Kidney tubule cell (primary cell): ENCODE measurements at places on chromosomes 1 and 21.

DNA sequence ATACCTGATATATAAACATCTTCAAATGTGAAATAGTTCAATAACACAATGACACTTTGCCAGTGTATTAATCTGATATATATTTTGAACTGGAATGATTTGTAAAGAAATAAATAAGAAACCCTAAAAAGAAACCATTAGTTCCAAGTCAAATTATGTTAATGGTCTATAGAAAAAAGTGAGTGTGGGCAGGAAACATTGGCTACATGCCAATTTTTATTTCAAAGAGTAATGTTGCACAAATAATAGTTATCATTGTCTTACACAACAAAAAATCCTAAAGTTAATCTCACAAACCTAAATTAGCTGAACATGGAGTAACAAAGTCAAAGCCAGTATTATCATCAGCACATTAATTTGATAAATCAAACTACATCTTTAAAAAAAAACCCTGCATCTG lies 37.9 kb upstream of the BATF3 start:
- DNase-seq, result no peak

GRCh38 chr1:57603696-57604095 lies 179.8 kb upstream of the DAB1 start:
- DNase-seq, result no peak

- DNase-seq, result no peak
Observed at GRCh38 chr1:208357644-208358507, 113.7 kb upstream of the PLXNA2 start.

DNA sequence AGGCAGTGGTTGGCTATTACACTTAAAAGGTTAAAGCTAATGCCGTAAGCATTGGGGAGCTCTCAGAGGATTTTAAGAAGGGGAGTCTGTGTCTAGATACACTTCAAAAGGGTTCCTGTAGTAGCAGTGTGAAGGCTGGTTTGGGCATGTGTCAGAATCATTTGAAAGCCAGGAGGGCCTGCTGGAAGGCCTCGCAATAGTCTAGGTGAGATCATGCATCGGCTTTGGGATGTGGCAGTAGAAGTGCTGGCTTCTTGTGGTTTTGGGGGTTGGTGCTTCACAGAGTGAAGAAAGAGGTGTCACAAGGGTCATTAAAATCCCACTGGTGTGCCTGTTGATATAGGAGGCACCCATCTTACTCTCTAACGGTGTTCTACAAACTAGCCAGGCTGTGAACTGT lies 85.7 kb downstream of the ST6GALNAC3 start:
- no peak for DNase-seq

DNA sequence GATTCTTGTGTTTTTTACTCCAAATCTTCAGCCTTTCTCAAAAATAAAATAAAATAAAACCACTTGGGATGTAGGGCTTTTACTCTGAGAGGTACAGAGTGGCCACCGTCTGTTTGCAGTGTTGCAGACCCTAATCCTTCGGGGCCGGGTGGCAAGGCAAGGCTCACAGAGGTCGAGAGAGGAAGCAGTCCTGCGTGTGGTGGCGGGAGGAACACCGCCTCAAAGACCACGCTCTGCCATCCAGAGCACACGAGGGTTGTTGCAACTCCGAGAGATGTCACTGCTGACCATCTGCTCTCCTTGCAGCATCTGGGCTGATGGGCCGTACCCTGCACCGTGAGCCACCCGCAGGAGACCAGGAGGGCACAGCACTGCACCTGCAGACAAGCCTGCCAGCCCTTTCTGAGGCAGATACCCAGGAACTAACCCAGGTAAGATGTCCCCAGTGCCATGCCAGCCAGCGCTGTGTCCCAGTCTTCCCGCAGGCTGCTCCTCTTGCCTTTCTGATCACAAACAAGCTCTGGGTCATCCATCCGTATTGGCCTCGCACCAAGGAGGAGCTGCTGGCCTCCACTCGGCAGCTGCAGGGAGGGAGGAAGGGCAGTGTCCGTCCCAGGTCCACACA lies 31.5 kb downstream of the SNAP47 start:
- no peak for DNase-seq

GRCh38 chr1:228373004-228373680 lies 33.5 kb downstream of the TRIM11 start:
- DNase-seq, result no peak

GRCh38 chr1:205650241-205650640 lies 18.4 kb upstream of the ELK4 start:
- DNase-seq, result peak; percentile 25

- DNase-seq, result no peak
Observed at GRCh38 chr1:239886266-239886665, 205.4 kb upstream of the FMN2 start.

- no peak for DNase-seq
Observed at GRCh38 chr1:175167861-175168260, 24.7 kb downstream of the KIAA0040 start.

DNA sequence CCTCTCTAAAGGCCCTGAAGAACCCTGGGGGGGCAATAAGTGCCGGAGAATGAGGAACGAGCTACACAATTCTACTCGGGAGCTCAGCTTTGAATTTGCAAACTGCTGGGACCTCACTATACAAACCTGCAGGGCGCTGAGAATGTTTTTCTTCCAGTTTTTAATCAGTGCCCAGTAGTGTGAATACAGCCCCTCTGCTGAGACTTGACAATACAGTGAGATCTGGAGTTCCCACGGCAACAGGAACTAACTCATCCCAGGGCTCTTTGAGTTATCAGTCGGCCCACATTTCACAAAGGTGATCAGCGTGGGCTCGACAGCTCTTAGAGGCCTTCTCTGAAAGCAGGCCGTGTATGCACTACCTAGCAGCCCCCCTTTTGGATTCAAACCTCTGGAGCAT lies 41.7 kb downstream of the TMEM53 start:
- peak; percentile 32 for DNase-seq

DNA sequence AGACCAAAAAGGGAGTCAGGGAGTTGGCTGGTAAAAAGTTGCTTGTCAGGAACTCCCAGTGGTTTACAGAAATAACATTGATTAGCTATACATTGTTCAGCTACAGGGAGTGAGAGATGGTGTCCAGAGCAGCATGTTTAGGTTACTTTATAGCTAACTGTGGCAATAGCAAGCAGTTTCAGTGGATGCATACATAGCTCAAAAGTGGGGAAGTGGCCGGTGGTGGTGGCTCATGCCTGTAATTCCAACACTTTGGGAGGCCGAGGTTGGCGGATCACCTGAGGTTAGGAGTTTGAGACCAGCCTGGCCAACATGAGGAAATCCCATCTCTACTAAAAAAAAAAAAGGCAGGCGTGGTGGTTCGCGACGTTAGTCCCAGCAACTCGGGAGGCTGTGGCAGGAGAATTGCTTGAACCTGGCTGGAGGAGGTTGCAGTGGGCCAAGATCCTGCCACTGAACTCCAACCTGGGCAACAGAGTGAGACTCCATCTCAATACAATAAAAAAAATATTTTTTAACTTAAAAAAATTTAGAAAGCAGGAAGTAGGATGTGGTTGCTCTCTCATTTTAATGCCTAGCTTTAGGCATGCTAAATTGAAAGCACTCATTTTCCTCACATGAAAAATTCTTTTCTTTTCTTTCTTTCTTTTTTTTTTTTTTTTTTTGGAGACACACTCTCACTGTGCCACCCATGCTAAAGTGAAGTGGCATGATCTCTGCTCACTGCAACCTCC lies 109.7 kb downstream of the PPIAL4G start:
- DNase-seq, result no peak

DNA sequence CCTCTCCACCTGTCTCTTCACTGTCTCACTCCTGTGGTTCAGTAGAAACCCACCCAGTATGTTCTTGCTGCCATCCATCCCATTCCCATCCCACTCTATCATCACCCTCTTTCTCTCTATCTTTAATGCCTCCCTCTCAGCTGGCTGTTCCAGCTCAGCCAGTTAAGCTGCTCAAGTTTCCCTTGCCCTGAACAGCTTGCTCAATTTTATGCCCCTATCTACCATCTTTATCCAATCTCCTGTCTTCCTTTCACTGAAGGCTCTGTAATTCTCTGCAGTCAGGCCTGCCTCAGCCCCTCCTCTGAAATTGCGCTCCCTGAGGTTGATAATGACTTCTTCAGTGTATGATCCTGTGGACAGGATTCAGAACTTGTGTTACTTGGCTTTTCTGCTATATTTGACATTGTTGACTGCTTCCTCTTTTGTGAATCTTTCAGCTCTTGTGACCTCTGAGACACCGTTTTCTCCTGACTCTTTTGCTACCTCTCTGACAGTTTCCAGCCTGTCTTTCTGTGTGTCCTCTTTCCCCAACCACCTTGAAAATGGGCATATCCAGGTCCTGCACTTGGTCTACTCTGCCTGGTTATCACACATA lies 13.9 kb upstream of the BCAR3 start:
- no peak for DNase-seq

- peak; percentile 29 for DNase-seq
Observed at GRCh38 chr1:190373705-190374336, 103.8 kb downstream of the BRINP3 start.

DNA sequence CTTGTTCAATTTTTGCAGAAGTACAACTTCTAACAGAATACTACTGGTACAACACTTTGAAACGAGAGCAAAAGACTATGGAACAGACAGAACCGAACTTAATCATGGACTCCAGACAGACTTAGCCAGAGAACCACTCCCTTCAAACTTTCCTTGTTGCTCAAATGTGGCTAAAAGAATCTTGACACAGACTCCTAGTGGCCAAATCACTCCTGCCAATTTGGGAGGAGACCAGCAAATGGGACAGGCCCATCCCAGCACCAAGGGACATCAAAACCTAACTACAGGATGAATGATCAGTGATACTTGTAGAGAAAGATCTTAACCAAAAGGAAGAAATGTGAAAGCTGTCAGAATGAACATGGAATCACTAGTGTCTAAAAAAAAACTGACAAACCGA lies 154.0 kb downstream of the MATN1 start:
- DNase-seq, result no peak

DNA sequence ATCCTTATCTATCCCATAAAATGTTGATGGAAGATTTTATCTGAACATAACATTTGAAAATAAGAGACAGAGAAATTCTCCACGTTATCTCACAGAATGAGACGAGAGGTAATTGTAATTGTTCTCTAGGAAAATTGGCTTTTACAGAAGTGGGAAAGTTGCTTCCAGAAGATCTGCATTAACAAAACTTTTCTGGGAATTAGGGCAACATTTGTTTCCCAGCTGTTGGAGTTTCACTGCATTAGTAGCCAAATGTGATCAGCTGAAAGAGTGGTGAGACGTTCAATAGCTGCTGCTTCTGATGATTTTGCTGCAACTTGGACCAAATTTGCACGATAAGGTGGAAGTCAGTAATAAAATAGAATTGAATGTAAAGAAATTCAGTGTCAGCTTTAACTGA lies 7.6 kb downstream of the CHODL start:
- no peak for DNase-seq

DNA sequence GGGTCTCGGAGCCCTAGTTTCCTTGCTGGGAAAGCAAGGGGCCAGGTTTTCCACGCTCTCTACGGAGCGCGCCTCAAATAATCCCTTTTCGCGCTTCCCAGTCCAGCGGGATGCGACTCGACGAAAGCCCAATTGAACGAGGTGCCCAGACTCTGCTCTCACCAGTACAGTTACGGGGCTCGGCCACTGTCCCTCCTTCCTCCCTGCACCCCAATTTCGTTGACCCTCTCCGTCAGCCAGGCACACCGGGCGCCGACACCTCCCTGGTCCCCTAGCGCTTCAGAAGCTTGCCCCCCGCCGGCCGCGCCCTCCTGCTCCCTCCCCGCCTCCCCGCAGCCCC lies 389 bp downstream of the SEMA6C start:
- DNase-seq, result no peak

DNA sequence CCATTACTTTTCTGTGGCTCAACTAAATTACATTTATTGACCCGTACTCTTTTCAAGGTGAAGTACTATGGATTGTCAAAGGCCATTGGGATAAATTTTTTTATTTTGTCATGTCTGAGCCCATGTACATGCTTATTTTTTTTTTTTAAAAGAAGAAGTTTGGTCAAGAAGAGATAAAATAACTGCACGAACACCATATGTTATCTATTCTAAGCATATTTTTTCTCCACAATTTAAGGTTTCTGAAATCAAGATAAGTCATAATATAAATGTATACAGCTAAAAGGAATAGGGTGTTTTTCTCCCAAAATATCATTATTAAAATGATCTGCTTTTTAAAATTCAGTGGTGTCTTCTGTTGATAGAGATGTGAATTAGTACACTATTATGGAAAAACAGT lies 35.0 kb upstream of the SH2D1B start:
- DNase-seq, result no peak

- peak; percentile 64 for DNase-seq
Observed at GRCh38 chr1:177780096-177780700, 189.7 kb downstream of the SEC16B start.

DNA sequence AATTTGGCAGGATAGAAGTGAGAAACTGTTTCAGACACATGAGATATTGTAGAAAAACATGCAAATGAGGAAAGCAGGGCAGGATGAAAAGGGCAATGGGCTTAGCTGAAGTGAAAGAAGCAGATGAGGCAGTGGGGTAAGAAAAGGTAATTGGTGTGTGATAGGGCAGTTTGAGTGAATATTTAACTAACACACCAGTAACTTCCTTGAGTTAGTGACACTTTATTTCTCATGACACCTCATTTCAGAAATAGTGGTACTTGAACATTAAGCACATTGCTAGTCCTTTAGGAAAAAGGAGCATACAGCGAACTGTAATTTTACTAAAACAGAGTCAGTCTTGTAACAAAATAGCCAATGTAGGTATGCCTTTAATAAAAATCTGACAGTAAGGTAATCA lies 415.0 kb downstream of the DPYD start:
- peak; percentile 25 for DNase-seq

- DNase-seq, result peak; percentile 6
Observed at GRCh38 chr1:219555806-219556205, 57.1 kb downstream of the ZC3H11B start.

DNA sequence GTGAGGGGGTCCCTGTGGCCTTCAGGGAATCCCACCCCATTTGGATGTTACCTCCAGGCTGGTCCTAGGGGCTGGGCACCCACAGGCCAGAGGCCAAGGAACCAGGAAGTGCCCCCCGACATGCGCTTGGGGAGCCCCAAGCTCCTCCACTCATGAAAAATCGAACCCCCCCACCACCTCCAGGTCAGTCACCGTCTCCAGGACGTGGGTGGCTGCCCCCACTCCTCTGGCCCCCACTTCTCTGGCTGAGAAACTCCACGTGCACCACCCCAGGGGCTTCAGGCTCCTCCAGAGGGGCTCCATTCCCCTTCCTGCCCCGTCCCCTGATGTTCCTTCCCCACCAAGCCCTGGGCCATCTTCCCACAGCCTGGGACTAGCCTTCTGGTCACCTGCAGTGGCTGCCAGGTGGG lies 30.5 kb upstream of the POFUT2 start:
- DNase-seq, result no peak

GRCh38 chr1:212587016-212587887 lies 21.3 kb upstream of the ATF3 start:
- DNase-seq, result no peak

- no peak for DNase-seq
Observed at GRCh38 chr1:207845109-207845508, 65.8 kb downstream of the CD34 start.

GRCh38 chr1:218996362-218996761 lies 177.3 kb upstream of the LYPLAL1 start:
- DNase-seq, result no peak
